D341Med (cell line): ENCODE measurements at places on chromosomes 3 and 15.

DNA sequence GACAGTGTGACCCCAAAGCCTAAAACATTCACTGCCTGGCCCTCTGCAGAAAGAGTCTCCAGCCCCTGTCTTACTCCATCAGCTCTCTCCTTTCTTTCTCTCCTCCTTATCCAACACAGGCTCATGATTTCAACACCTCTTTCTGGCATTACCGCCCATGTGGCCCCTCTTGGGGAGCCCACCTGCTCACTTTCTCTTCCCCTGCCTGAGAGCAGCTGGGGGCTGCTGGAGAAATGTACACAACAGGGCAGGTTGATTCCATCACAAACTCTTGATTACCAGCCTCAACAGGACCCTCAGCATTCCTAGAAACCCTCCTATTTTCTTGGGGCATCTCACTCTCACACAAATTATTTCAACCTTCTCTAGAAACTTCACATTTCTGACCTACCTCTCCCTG lies 98.3 kb downstream of the ABHD5 start:
- DNase-seq, result no peak

GRCh38 chr3:9201266-9201665 lies 48.2 kb downstream of the SRGAP3 start:
- DNase-seq, result peak; percentile 59

DNA sequence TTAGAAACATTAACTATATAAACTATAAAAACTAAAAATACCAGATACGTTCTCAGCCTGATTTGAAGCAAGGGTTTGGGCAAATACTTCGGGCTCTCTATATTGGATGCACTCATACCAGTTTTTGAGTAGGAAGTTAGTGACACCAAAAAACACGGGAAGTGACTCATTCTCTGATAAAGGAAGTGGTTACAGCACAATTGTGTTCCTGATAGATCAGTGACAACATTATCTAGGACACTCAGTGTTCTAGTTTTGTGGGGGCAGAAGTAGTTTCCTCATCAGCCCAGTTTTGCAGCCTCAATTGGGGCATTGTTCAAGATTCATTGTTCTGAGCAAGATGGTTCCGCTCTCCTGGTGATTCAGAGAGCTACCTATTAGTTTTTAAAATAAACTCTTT lies 469.6 kb upstream of the DPPA4 start:
- no peak for DNase-seq

- DNase-seq, result no peak
Observed at GRCh38 chr3:188342991-188343732, 189.2 kb downstream of the LPP start.

- peak; percentile 55 for DNase-seq
Observed at GRCh38 chr15:33292717-33293307, 18.0 kb upstream of the RYR3 start.

DNA sequence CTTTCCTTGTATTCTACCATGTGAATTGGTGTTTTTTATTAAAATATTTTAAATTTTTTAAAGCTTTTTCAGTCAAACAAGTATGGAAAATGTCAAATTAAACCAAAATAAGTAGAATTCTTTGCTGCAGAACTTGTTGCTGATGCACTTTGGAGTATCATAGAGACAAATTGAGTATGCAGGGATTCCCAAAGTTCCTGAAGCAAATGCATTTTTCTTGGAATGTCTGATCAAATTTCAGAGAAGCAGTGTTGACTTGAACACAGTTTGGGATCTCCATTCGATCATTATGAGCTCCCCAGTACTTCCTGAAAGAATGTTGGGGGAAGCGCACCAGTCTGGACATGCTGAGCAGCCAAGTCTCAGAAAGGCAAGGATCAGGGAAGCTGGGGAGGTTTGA lies 517.8 kb upstream of the CFAP20DC start:
- DNase-seq, result no peak

DNA sequence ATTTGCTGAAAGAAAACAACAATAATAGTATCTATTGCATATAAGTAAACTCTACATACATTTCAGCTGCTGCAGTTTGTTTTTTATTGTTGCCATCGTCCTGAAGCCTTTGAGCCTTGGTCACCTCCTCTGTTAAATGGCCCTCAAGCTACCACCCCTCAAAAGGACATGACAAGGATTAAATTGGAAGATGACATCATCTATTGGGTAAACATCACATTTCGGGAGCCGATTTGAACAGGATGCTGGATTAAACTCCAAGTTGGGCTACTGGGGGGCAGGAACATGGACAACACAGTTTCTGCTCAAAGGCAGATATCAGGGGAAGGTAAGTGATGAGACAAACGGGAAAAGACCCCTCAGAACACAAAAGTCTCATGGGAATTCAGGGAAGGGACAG lies 92.3 kb upstream of the ATP2B2 start:
- DNase-seq, result no peak

DNA sequence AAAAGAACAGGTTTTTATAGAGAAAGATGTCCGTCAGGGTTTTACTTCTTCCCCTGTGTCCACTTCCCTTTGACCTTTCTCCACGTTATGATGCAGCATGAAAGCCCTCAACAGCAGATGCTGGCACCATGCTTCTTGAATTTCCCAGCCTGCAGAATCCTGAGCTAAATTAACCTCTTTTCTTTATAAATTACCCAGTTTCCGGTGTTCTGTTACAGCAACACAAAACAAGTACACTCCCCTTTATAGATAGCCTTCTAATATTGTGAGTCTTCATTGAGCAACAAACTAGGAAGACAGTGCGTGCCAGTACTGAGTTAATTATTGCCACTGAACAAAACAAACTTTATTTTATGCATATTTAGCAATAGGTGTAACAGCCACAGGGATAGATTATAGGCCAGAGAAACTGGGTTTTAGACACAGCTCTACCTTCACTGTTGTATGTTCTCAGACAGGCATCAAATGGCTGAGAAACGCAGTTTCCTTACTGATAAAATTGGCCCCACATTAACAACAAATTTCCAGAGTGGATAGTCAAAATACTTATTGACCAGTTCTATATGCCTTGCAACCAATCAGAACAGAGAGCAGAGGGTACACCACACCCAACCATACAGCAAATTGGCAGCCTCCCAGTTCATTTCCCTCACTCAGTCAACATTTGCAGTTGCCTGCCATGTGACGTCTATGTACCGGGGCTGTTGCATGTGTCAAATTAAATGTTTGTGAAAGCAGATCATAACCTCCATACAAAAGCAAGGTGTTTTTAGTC lies 14.4 kb upstream of the TBL1XR1 start:
- no peak for DNase-seq

DNA sequence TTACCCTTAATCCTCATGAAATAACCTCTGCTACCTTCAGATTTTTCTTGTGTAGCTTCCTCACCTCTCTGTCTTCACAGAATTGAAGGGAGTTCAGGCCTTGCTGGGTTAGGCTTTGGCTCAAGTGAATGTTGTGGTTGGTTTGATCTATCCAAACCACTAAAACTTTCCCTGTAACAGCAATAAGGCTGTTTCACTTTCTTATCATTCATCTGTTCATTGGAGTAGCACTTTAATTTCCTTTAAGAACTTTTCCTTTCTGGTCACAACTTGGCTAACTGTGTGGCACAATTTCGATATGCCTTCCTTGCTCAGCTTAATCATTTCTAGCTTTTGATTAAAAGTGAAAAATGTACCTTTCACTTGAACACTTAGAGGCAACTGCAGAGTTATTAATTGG lies 129.8 kb downstream of the NR1I2 start:
- DNase-seq, result no peak

DNA sequence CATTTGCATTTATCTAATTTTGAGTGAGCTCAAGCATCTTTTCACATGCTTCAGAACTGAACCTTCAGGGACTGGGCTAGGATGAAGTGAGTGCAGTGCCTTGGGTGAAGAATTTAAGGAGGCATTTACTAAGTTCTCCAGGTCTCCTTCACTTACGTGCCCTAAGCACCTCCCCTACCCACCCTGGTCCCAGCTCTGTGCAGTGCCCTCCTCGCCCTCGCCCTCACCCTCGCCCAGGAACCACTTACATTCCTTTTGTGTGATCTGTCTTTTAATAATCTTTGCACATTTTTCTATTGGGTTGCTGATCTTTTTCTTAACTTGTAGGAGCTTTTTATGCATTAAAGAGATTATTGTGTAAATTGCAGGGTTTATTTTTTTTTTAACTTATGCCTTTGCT lies 322.6 kb downstream of the THSD4 start:
- no peak for DNase-seq

GRCh38 chr15:78049691-78050440 lies 27.6 kb downstream of the TBC1D2B start:
- no peak for DNase-seq

DNA sequence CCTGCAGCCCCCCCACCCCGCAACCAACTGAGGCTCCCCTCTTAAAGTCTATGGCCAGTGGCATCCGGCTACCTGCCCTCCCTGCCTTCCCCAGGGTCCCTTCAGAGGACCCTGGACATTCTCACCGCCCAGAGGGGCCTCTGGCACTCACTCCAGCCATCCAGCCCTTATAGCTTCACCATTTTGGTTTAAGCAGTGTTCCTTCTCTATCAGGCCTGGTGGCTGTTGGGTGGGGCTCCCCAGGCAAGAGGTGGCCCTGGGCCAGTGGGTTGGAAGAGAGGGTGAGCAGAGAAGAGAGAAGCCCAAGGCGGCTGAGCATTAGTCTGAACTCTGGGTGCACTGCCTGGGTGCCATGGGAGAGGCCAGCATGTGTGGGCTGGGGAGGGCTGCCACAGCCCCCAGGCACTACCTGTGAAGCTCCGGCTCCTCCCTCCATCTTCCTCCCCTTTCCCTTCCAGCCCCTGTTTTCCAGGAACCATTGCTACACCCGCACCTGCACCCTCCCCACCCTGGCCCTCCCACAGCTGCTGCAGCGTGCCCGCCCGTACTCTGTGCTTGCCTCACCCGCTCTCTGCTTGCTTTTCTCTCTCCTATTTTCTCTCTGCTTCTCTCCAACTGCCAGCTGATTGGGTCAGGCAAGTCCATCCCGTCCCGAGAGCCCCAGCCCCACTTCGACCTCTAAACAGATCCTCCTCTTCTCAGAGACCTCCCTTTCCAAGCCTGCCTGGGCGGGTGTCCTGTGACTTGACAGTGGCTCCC lies 168.2 kb downstream of the TBC1D2B start:
- DNase-seq, result no peak

DNA sequence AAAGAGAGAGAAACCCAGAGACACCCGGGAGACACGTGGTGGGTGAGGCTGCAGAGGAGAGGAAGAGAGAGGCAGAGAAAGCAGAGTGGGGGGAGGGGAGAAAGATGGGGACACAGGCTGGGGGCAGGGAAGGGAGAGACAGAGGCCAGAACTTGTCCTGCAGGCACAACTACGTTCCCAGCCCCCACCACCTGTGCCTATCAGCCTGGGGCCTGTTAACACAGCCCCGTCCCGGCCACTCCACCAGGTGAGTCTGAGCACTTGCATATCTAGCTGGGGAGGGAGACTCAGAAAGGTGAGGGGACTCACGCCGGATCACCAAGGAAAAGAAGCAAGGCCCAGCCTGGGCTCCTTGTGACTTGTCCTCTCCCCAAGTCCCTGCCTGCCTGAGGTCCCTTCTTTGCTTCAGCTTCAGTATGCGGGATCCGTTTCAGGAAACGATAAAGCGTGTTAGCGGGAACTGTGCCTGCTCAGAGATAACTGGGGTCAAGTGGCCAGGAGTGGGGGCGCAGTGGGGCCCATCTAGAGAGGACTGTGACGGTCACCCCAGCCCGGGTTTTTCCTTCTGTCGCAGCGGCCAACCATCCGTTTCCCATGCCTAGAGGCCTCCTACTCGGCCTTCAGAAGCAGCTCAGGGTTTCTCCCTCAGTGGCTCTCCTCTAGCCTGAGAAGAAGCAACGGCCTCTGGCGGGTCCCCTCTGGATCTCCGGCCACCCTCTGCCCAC lies 10.3 kb downstream of the LINGO1 start:
- no peak for DNase-seq

GRCh38 chr15:70742928-70743327 lies 20.4 kb downstream of the UACA start:
- no peak for DNase-seq

GRCh38 chr3:127480196-127480954 lies 110.2 kb downstream of the TPRA1 start:
- no peak for DNase-seq

GRCh38 chr3:158728851-158729250 lies 3.4 kb downstream of the RARRES1 start:
- DNase-seq, result no peak

DNA sequence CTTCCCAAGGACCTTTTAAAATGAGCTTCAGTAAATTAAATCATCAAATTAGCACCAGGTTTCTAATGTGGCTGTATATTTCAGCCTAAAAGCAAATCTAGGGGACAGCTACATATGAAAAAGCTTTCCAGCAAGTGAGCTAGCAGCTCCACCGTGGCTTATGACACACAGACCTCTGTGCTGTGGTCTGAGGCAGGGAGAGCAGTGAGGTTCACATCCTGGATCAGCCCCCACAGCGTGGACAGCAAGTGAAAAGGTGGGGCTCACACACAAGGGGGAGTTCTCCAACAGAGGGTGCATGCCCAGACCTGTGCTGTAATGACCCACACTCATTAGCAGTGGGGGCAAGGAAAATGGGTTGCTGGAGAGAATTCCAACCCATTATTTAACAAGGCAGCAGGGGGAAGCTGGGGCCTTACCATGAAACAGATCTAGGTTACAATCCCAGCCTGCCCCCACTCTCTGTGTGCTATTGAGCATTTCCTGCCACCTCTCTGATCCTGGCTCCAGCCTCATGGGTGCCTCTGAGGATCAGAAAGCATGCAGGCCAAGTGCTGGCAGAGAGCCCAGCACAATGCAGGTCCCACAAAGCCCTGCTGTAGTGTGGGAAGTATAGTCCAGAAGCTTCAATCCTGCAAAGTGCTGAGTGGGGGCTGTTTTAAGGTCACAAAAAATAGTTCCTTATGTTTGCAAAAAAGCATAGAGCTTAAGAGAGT lies 48.2 kb downstream of the RASGRF1 start:
- DNase-seq, result no peak

DNA sequence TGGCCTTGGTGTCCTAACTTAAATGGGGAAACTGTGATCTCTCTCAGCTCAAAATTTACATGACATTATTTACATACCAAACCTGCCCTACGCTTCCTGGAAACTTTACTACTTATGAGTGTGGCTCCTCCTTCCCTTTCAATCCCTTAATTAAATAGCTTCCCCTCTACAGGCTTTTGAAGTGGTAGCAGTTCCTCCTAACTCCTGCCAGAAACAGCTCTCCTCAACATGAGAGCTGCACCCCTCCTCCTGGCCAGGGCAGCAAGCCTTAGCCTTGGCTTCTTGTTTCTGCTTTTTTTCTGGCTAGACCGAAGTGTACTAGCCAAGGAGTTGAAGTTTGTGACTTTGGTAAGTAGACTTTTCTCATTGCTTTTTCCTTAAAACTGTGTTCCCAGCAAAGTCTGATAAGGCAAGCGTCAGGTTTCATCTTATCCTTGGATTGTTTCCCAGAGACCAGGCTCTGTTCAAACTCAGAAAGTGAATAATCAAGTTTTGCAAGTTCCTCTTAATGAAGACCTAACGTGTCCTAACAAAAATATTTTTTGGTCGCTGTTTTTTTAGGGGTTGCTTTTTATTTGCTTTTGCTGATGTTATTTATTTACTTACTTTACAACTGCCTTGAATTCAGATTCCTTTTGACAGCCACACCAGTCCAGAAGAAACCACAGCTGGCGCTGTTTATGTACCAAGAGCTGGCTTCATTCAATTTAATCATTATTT lies at the start of gene ACP3:
TSS of gene ACP3 (plus strand) at position 179 of the 720 bp plus-strand sequence. CDS start at position 229, 50 bp downstream.
- DNase-seq, result no peak
